ENCODE measurements at places on chromosomes 3 and 15.

DNA sequence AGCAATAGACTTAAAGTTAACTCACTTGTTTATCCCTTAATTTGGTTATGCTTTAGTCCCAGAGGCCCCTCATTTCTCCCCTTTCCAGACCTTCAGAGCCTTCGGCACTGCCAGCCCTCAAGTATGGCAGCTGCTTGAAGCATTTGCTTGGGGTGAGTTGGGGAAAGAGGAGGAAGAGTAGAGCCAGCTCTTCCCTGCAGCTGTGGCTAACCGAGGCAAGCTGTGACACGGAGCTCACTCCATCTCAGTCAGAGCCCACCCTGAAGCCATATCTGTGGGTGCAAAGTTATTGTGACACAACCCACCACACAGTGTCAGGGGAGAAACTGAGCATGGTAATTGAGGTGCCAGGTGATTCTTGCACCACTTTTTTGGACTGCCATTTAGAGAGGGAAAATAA, 66.1 kb downstream of the FILIP1L start:
- DNase-seq: no peak

DNA sequence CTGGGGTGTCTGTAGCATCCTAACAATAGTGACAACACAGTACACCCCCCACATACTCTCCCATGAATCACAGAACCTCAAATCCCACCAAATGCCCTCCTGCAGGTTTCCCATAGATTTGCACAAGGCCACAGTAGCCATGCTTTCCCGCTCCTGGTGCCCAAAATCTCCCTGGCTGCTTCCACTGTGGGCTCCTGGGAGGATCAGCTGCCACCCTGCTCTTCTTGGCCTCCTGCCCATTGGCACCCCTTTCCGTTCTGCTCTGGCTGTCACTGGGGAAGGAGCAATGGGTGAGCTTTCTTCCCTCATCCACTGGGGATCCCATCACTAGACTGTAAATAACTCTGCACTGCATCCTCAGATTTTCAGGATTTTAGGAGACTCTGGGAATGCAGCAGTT, 92.1 kb upstream of the SLC24A5 start:
- DNase-seq: no peak

- DNase-seq: no peak
Observed at GRCh38 chr3:40576396-40576795, 51.6 kb downstream of the ZNF621 start.

DNA sequence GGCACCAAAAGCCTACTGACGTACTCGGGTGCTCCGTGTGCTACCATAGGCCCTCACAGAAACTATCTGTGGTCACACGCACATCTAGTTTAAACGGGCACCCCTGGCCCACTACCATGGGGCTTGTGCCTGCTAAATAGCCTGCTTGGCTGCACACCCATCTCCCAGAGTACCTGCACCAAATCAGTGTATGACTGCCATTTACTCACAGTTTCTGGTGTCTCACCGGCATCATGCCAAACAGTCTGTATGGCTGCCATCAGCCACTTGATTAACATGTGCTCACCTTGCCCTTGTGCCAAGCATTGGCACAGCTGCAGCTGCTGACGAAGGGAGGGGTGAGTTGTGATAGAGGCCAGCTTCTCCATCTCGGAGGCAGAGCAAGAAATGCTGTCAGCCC, 232.7 kb downstream of the IGSF11 start:
- DNase-seq: no peak

- no peak for DNase-seq
Observed at GRCh38 chr3:98136631-98137030, 6.1 kb downstream of the OR5H1 start.
